ENCODE measurements at places on chromosomes 4 and X.

- no peak for DNase-seq
Observed at GRCh38 chr4:108045687-108046024, 56.0 kb downstream of the HADH start.

GRCh38 chr4:108620933-108621905, 843 bp downstream of the RPL34 start:
- no peak for DNase-seq

DNA sequence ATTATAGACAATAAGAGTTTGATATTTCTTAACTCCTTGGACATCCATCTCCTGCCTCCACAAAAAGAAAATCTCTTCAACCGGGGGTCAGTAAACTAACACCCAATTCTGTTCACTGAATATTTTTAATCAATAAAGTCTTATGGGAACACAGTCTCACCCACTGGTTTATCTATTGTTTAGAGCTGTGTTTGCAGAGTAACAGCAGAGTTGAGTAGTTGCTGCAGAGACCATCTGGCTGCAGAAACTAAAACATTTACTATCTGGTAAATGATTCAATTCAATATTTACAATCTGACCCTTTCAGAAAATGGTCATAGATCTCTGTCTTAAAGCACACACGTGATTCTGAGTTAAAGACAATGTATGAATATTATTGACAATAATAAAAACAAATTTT, 94.0 kb downstream of the TMA16 start:
- DNase-seq, result no peak

- DNase-seq, result no peak
Observed at GRCh38 chrX:9582956-9583355, 118.1 kb downstream of the TBL1X start.

DNA sequence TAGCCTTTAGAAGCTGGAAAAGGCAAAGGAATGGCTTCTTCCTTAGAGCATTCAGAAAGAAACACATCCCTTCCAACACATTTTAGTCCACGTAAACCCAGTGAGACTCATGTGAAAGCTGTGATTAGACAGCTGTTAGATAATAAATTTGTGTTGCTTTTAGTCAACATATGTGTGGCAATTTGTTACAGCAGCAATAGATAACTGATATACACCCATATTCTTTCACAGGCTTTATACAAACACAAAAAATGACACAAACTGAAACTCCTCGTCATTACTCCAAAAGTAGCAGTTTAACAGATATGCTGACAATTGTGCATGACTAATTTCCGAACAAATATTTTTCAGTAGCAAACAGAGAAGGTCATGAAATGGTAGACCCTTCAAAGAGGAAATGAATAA, 65.3 kb downstream of the ANTXR2 start:
- peak; percentile 87 for DNase-seq

DNA sequence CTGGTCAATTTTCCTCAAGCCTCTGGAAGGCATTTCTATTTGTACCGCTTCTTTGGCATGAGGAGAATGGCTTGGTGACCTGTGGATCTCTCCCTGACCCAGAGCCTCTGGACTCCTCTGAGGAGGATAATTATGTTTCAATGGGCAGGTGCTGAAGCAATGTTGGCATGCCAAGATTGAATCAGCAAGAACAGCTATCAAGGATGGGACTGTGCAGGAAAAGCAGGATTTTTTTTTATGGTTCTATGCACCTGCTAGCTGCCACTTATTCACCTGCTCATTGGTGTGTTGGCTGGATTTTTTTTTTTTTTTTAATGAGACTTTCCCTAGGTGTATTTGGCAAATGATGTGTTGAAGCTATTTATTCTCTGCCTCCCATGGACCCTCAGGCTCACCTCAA, 821.2 kb downstream of the RPA4 start:
- no peak for DNase-seq

DNA sequence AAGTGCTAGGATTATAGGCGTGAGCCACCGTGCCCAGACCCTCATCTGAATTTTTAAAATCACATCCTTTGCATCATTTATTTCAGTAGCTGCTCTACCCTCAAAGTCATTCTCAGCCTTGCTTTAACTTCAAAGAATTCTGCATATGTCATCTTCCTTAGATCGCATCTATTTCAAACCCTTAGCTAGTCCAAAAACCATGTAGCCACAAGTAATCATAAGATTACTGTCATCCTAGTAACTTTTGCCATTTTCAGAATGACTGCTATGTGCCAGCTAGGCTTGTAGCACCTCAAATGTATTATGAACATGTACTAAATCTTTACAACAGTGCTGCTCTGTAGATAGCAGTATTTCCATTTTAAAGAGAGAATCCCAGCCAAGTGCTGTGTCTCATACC, 45.5 kb upstream of the KLF3 start:
- peak; percentile 86 for DNase-seq

- DNase-seq, result peak; percentile 64
Observed at GRCh38 chr4:83561381-83561780, 25.5 kb downstream of the GPAT3 start.

DNA sequence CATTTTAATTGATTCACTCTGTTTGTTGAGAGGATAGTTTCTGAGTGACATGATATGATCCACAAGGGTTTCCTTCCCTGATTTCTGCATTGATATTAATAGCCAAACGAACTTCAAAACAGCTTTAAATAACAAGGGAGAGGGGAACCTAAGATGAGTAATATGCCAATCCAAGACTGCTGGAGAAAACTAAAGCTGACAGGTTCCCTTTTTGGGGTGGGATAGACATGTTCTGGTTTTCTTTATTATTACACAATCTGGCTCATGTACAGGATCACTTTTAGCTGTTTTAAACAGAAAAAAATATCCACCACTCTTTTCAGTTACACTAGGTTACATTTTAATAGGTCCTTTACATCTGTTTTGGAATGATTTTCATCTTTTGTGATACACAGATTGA, 182.2 kb downstream of the AR start:
- no peak for DNase-seq

- no peak for DNase-seq
Observed at GRCh38 chr4:39429476-39430334, 23.0 kb downstream of the KLB start.
